ENCODE measurements at places on chromosomes 11 and 22.
A peak's percentile ranks its signal among the peaks of the same experiment; 100 is the strongest.

DNA sequence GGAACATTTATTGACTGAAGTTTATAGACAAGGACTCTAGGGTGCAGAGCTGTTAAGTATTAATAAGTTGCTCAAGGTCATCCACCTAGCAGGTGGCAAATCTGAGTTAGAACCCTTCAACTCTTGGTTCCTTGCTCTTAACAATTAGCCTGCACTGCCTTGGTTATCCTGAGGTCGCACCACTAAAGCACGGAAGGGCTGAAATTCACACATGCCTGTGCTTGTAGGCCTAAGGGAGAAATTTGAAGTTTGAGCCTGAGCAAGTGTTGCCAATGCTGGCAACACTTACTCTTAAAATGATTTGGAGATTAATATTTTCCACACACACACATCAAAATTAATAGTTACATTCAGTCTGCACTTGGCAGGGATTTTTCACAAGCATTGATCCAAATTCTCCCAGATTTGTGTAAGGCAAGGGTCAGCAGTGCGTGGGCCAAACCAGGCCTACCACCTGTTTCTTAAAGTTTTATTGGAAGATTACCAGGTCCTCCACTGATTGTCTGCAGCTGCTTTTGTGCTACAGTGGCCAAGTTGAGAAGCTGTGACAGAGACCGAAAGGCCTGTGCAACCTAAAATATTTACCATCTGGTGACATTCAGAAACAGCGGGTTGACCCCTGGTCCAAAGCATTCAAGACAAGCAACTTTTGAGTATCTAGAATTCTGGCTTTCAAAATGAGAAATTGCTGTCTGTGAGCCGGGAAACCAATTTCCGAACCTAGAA, 16.3 kb downstream of the APOL5 start:
- DNase-seq: no peak

GRCh38 chr11:129117595-129118350, 74.4 kb downstream of the ARHGAP32 start:
- DNase-seq: peak; percentile 4

DNA sequence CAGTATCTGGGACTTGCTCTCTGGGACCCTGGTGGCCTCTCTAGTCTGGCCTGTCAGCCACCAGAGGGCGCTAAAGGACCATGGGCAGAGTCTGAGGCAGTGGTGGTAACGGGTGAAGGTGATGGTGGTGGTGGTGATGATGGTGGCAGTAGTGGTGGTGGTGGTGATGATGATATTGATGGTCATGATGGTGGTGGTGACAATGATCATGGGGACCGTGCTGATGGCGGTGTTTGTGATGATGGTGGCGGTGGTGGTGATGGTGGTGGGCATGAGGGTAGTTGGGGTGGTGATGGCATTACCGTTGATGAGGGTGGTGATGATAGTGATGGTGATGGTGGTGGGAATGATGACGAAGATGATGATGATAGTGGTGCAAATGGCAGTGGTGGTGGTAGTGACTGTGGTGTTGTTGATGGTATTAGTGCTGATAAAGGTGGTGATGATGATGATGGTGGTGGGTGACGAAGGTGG, 16.0 kb downstream of the TRPM5 start:
- peak; percentile 69 for DNase-seq

DNA sequence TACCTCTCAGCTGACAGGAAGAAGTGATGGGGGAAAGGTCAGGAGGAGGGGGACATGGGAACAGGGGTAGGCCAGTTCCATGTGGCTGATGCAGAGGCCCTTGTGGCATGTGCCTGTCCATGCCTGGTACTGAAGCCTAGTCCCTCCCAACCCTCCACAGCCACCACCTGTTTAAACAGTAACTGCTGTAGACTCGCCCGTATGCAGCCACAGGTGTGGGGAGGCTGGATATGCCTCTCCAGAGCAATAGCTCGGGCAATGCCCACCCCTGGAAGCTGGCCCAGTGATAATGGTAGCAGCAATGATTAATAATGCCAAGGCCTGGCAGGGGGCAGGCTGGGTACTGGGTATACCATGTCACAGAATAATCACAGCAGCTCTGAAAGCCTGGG, 2.3 kb downstream of the SMTN start:
- no peak for DNase-seq

- no peak for DNase-seq
Observed at GRCh38 chr11:100774859-100775258, 87.8 kb downstream of the ARHGAP42 start.
